ENCODE measurements at places on chromosomes 4 and X.

DNA sequence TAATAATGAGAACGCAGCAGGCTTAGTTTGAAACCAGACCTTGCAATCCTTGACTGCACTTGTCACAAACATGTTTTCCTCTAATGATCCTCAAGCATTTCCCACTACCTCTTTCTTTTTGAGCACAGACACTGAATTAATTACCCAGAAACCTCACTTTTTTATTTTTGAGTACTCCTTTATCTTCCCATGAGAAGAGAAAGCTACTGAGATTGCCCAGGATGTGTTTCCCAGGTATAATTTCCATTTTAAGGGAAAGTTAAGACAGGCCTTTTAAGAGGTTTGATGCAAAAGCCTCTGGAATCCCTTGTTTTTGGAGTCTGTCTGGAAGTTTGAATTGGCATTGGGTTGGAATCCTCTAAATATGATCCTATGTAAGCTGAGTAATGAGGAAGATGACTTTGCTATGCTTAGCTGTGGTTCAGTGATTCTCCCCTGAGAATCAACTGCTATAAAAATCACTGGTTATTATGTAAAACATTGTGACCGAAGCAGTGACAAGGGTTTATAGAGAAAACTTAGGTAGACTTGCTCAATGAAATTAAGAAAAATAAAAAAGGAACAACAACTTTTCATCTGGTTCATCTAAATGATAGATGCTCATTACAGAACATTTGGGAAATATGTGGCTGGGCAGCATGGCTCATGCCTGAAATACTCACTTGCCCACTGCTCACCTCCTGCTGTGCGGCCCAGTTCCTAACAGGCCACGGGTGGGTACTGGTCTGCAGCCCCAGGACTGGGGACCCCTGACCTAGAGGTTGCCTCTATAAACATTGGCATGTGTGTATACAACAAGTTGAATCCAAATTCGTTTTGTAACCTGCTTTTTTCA is 10.8 kb upstream of the RHOH start:
- DNase-seq, result no peak

GRCh38 chrX:68669094-68669860 is 21.8 kb downstream of the STARD8 start:
- no peak for DNase-seq

GRCh38 chr4:132101526-132101925 is 1047.6 kb upstream of the PCDH10 start:
- DNase-seq, result peak; percentile 2

GRCh38 chr4:106993827-106994226 is 42.3 kb downstream of the DKK2 start:
- DNase-seq, result no peak

- DNase-seq, result no peak
Measured at GRCh38 chr4:4539481-4539880, 2.4 kb downstream of the STX18 start.

- DNase-seq, result no peak
Measured at GRCh38 chr4:119116925-119117900, 18.4 kb upstream of the MYOZ2 start.

GRCh38 chrX:3046253-3047240 is 5.3 kb downstream of the ARSF start:
- DNase-seq, result no peak

- DNase-seq, result peak; percentile 96
Measured at GRCh38 chrX:65706041-65706828, 38.8 kb downstream of the MSN start.

DNA sequence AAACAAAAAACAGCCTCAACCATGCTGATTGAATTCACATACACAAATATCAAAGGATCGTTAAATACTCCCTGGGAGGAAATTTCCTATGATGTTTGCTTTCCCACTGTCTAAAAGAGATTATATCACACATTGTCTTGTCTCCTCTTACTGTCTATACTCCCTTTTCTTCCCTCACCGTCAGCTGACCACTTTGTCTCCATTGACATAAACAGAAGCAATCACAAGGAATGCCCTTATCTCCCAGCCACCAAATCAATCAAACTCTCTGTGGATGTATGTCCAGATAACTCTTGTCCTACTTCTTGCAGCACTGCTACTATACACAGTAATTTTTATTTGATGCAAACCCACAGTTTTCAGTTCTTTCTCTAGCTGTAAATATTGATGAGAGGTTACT is 12.2 kb upstream of the NUDT9 start:
- DNase-seq, result no peak

DNA sequence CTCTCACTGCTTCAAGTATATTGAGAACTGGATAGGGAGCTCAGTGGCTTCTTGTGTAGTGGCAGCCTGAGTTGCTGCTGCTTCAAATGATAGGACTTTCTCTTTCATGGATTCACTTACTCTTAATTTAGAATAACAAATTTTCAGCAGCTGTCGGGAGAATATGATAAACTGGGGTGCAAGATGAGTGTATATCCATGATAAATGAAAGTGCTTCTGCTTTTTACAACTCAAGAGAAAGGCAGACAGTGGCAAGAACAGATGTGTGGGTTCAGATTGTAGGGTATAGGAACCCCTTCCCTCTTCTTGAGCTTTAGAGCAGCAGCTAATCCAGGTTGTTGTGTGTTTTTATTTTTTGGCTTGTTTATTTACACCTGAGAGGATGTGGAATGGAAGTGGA is 1.0 kb downstream of the SH3BGRL start:
- no peak for DNase-seq

- DNase-seq, result no peak
Measured at GRCh38 chrX:124282580-124282979, 49.9 kb upstream of the TEX13D start.

DNA sequence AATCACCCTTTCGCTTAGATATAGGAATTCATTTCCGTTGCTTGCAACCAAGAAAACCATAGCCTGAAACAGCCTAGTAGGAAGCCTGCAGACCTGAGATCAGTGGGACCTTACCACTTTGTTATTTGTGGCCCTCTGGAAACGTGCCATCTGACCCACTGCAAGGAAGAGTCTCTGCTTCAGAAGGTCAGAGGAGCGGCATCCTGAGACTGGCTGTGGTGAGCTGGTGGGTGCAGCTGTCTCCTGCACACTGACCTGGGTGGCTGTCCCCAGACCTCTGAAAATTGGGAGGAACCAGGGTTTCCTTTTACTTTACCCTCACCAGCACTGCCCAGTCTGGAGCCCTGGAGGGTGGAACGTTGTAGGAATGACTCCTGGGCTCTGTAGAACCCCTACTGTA is 18.2 kb downstream of the SHROOM2 start:
- no peak for DNase-seq

DNA sequence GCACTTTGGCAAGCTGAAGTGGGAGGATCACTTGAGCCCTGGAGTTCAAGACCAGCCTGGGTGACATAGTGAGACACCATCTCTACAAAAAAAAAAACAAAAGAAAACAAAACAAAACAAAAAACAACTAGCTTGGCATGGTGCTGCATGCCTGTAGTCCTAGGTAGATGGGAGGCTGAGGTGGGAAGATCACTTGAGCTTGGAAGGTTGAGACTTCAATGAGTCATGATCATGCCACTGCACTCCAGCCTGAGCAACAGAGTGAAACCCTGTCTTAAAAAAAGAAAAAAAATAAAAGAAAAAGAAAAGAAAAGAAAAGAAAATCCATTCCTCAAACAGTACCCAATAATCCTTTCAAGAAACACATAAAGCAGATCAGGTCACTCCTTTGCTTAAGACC is 14.9 kb upstream of the ERCC6L start:
- no peak for DNase-seq

- DNase-seq, result no peak
Measured at GRCh38 chrX:110722135-110722534, 73.5 kb downstream of the CHRDL1 start.

DNA sequence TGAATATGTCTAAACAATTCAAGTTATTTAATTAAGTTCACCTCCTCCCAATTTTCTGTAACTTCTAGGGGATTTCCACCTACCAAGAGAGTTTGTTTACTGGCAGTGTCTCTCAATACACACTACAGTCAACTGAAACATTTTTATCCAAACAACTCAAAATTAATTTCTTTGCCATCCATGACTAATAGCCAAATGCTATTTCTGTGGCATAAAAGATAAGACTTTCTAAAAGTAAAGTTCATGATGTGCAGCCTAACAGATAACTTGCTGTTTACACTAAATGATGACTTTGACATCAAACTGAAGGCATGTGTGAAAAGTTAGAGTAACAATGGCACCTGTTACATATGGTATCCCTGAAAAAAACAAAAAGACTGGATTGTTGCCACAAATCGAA is 7.3 kb downstream of the TAB3 start:
- no peak for DNase-seq

DNA sequence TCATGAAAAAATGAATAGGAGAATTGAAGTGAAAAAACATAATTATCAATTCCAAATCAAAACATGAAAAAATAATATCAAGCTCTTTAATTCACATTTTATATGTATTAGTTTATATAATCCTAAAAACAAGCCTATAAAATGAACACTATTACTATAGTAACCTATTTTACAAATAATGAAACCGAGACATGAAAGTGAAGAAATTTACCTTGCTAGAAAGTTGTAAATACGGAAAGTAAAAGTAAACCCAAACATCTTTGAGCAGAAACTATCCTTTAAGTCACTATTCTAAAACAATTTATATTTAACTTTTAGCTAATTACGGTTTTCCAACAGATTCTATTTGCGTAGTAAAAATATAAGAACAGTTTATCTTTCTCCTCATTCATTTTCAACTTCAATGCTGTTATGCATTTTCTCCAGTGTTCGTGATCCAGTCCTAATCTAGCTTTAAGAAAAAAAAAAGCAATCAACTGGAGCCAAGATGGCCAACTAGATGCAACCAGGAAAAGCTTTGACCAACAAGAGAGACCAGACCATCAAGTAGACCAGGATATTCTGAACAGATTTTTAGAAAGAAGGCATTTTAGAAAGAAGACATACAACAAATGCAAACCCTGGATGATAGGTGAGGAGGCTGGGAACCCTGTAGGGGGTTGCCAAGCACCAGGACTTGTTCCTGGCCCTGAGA is 67.0 kb downstream of the DDX53 start:
- DNase-seq, result no peak

- DNase-seq, result no peak
Measured at GRCh38 chr4:6478546-6479220, 6.3 kb upstream of the PPP2R2C start.

GRCh38 chr4:110003401-110004187 is 90.9 kb downstream of the EGF start:
- no peak for DNase-seq

DNA sequence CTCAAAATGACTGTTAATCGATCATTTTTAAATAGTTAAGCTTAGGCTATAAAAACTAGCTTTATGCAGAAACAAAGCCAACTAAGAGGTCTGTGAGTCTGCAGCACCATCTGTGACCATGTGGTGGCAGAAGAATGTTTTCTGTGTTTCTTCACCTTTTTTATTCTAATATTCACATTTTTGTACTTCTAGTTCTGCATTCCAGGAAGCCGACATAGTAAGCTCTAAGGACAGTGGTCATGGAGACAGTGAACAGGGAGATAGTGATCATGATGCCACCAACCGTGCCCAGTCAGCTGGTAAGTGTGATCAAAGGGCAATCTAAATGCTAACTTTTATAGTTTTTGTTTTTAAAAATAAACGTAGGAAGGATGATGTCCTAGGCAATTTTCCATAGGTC is 5.6 kb downstream of the PCDH10 start:
- DNase-seq, result peak; percentile 42

GRCh38 chr4:24369507-24370029 is 214.8 kb downstream of the DHX15 start:
- DNase-seq, result no peak

DNA sequence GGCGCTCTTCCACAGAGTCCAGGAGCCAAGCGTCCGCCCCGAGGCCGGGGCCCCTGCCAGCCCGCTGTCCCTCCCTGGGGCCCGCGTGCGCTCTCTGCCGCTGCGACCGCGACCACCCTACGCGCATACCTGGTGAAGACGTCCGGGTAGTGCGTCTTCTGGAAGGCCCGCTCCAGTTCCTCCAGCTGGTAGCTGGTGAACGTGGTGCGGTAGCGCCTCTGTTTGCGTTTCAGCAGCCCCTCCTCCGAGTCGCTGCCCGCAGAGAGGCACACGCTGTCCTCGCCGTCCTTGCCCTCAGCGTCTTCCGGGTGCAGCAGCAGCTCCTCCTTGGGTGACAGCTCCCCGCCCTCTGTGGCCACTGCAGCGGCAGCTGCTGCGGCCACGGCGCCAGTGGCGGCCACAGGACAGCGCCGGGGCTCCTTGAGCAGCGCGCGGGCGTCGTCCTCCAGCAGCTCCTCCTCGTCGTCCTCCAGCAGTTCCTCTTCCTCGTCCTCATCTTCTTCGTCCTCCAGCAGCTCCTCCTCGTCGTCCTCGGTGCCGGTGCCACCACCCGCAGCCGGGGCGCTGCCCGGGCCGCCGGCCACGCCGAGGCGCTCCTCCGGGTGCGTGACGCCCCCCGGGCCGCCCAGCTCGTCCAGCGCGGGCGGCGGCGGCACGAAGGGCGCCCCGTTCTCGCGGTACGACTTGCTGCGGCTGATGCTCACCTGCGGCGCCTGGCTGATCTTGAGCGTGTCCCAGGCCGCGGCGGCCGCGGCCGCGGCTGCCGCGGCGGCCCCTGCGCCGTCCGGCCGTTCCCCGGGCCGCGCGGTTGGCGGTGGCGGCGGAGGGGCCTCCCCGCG is 2.8 kb downstream of the ARX start:
- DNase-seq, result peak; percentile 5

- no peak for DNase-seq
Measured at GRCh38 chr4:147516133-147516532, 35.2 kb downstream of the EDNRA start.

GRCh38 chrX:65874110-65874509 is 165.8 kb downstream of the VSIG4 start:
- no peak for DNase-seq

GRCh38 chr4:145795521-145795920 is 115.6 kb downstream of the C4orf51 start:
- DNase-seq, result no peak

DNA sequence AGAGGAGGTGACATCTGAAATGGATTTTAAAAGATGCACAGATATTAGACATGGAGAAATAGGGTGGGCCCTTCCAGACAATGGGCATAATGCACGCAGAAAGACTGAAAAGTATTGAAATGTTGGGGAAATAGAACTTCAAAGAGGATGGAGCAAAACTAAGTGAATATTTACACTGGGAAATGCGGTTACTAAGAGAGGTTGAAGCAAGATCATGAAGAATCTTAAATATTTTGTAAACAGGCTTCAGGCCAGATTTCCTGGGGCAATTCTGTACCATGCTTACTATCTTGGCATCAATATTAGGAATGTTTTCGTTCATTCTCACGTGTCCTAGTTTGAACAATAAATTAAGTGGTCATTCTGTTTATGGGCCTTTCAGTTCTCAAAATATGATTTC is 216.3 kb downstream of the ADAMTS3 start:
- no peak for DNase-seq

- no peak for DNase-seq
Measured at GRCh38 chr4:135098061-135098460, 896.5 kb upstream of the PABPC4L start.

DNA sequence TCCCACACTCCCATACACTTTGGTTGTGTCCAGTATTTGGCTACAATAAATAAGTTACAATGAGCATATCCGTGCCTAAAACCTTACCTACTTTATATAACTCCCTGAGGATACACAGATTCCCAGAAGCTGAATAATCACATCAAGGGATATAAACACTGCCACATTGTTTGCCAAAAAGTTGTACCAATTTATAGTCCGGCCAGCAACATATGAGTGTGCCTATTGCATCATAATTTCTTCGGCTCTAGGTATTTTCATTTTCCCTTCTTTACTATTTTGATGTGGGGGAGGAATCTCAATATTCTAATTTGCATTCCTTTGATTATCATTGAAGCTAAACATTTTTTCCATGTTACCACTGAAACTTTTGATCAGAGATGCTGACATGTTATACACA is 146.4 kb downstream of the PCDH19 start:
- DNase-seq, result no peak

GRCh38 chrX:127708155-127708554 is 344.0 kb downstream of the ACTRT1 start:
- no peak for DNase-seq
